ENCODE measurements at places on chromosomes 2 and 18.
A peak's percentile ranks its signal among the peaks of the same experiment; 100 is the strongest.

GRCh38 chr2:36516136-36516870, 81.7 kb downstream of the FEZ2 start:
- DNase-seq = peak; percentile 90

GRCh38 chr2:36497570-36498163, 100.3 kb downstream of the FEZ2 start:
- no peak for DNase-seq

DNA sequence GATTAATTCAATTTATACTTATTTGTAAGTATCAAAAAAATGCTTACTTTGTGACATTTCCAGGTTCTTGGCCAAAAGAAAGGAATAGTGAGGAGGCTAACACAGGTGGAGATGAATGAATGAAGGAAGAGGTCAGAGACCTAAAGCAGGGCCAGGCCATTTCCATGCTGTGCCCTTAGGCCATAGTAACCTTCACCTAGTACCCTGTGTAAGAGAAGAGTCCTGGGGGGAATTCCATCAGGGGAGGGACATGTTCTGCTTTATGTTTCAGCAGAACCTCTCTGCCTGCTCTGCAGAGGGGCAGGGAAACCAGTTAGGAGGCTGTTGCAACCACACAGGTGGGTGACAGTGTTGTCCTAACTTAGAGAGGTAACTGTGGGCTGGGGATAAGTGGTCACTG, 204.2 kb upstream of the CDH20 start:
- DNase-seq = no peak

DNA sequence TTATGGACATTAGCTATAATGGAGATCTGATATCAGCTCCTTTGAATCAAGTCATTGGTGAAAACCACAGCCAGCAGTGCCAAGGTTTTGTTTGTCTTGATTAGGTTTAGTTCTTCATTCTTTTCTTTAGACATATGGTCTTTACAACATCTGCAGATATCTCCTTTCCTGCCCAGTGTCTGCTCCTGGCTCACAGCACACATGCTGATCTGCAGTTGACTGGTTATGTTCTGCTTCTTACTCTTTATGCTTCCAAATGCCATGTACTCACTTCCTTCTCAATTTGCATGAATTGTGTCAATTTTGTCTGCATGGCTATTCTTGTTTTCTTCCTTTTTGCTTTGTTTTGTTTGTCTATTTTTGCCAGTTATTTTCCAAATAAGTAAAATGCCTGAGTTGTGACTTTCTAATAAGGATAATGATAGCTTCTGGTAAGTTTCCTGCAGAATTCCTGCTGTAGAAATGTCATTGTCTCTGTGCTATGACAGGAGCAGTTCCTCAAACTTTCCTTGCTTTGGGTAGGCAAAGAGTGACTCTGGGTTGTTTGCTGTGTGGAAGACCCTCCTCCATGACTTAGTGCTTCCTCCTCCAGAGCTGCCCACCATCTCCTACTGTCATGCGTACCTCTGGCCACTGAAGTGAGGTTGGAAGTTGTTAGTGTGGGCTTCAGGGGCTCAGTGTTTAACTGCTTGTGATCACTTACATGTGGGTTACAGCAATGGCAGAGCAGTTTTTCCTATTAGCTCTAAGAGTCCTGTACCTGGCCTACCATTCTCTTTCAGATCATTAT, 8.2 kb downstream of the ARHGAP25 start:
- DNase-seq = no peak

DNA sequence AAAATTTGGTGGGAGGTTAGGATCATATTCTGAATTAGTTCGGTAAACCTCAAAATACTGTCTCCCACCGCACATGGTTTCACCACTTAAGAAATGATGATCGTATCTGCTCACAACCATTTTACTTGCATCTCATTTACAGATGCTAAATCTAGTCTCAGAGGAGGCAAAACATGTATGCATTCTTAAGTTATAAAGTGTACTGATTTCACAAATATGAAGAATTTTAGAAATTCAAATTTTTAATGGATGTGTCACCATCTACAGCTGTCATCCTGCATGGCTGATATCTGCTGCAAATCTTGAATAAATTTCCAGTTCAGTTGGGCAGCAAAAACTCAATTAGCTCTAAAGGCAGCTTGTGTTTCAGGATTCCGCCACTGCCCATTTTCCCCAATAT, 243.3 kb upstream of the KCNJ3 start:
- DNase-seq = peak; percentile 56

DNA sequence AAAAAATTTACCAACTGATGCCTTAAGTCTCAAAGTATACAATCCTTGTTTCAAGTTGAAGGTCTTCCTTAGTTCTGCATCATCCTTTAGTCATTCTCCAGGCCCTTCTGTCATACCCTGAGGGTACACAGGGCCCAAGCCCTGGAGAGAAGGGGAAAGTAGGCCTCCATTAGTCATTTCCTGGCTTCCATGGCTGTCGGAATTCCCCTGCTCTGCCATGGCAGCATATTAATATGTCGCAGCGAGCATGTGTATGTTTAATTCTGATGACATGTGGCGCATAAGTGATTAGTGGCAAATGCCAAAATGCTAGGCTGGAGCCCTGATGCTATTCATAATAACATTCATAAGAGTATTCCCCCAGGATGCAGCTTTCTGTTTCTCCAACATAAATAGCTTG, 22.1 kb downstream of the GPR39 start:
- peak; percentile 94 for DNase-seq

DNA sequence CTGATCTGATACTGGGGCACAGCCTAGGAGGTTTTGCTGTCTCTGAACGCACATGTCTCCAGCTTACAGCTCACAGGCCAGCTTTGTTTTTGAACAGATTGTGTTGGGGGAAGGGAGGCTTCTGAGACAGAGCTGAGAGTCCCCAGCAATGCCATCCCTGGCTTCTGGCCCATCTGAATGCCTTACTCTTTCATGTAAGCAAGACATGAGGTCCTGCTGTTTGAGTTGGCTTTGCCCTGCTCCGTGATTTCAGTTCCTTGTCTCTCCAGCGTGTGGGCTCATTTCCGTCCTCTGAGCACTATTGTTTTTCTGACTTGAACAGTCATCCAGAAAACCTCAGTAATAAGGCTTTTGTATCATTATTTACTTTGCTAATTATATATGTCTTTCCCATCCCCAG, 194.9 kb upstream of the TNP1 start:
- peak; percentile 56 for DNase-seq

DNA sequence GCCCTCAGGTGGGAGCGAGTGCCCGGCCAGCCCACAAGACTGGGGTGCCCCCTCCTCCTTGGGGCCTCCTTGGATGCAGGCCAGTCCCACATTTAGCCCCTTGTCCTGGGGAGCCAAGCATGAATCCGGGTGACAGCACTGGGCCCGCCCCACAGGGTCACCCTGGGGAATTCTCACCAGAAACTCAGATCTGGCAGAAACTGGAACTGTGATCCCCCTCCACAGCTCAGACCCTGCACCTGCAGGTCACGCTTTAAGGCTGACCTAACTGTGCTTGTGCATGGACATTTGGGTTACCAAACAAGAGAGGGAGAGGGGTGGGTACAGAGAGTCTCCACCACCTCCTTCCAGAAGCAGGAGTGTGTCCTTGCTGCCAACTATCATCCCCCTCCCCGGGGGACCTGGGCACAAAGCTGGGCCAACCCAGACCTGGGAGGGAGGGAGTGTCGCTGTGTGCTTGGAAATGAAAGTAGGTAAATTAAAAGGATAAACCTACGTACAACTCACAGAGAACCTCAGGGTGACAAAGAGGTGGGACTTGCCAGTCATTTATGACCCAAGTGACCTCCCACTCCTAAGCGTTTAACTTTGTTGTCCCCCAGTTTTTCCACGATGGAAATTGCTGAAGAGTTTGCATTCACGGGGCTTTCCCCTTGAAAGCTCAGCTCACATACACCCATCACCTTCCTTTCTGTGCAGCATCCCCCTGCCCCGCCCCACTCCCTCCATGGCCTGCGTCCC, 9.1 kb downstream of the ITM2C start:
- no peak for DNase-seq

GRCh38 chr2:226671141-226671676, 128.4 kb downstream of the IRS1 start:
- no peak for DNase-seq

DNA sequence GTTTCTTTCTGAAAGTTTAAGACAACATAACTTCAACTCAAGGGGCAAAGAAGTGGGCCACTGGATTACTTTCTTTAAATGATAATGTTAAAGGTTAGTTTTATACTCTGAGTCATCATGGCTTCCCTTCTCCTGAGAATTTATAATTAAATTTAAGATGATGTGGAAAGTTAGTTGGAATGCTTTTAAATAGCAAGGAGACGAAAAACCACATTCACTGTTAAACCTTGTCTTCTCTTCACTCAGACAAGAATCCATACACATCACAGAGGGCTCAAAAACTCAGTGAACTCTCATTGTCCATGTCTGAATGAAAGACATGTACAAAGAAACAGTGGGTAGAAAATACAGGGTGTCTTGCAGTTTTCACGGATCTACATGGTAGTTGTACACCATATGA, 65.6 kb downstream of the COL5A2 start:
- DNase-seq = peak; percentile 70

DNA sequence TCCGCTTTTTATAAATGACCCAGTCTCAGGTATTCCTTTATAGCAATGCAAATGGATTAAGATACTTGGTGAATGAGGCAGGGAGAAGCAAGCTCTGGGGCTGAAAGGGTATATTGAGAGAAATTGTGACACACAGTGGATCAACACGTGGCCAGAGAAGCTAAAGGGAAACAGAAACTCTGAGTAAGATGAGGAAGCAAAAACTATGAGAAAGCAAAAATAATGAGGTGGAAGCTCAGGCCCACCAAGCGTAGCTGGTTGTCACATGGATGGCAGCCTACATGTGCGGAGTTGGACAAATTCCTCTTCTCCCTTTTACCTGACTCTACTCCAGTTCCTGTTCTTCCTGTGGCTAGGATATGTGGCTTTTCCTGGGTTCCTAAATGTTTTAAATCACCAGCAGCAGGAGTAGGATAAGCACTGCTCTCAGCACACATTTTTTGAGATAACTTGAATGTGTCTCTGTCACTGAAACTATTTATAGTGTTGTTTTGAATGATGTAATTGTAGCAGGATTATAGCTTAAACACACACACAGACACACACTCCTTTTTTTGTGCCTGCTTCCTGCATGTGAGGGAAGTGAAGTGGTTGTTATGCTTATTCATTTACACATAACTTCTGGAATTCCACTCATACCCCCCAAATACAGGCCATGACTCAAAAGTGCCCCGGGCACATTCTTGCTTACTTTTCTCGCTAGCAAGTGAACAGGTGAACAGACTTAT, 30.1 kb upstream of the EPC2 start:
- peak; percentile 48 for DNase-seq

GRCh38 chr2:100391735-100392515, 25.5 kb downstream of the CHST10 start:
- DNase-seq = no peak

DNA sequence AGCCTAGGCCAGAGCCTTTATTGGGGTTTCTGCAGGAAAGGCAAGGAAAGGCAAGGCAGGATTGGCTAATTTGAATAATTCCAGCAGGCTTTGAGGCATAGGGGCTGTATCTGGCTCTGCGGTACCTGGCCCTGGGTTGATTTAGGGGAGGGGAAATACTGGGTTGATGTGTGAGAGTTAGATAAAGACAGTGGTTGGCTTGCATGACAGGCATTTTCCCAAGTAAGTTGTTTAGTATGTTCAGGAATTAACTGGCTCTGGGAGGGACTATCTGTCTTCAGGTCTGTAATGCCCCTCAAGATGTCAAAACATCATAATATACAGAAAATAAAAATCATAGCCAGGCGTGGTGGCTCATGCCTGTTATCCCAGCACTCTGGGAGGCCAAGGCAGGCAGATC, 98.7 kb downstream of the UBR3 start:
- DNase-seq = no peak

DNA sequence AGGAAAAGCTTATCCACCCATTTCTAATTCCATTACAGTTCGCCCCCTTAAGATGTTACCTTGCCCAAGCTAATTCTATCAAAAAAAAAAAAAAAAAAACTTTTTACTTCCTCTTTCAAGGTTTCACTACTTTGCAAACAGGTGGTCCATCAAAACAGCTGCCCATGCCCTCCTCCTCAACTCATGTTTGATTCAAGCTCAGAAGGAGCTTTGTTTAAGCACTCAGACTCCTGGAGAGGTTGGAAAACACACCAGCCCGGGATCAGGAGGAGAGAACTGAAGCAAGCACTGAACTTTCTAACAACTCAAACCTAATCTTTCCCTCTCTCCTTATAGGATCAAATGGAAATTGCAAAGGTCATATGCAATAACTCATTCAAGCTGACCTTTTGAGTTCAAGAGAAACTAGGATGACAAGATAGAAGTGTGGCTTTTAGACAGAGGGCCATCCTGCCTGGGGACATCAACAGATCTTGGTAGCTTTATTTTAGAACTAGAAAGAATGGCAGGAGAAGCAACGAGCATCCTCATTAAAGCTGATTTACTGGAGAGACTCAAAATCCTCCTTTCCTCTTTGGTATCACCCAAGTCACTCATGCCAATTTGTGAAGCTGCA, 28.3 kb upstream of the FZD7 start:
- no peak for DNase-seq

- DNase-seq = peak; percentile 98
Measured at GRCh38 chr2:238728330-238729260, 119.3 kb upstream of the TWIST2 start.

- DNase-seq = no peak
Measured at GRCh38 chr2:74448771-74449170, 6.1 kb upstream of the INO80B start.

DNA sequence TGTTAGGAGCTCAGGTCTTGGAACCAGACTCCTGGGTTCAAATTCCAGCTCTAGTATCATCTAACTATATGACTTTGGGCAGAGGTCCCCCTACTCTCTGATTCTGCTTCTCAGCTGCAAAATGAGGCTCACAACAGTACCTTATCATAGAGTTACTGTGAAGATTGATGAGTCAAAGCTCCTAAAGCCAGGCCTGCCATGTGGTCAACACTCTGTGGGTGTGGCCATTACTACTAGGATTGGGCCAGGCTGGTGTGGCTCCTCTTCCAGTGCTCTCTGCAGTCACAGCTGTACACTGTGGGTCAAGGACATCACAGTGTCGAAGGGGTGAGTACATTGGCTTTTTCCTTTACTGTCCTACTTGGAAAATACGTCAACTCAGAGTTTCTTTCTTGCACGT, 22.6 kb downstream of the CAPN13 start:
- no peak for DNase-seq

DNA sequence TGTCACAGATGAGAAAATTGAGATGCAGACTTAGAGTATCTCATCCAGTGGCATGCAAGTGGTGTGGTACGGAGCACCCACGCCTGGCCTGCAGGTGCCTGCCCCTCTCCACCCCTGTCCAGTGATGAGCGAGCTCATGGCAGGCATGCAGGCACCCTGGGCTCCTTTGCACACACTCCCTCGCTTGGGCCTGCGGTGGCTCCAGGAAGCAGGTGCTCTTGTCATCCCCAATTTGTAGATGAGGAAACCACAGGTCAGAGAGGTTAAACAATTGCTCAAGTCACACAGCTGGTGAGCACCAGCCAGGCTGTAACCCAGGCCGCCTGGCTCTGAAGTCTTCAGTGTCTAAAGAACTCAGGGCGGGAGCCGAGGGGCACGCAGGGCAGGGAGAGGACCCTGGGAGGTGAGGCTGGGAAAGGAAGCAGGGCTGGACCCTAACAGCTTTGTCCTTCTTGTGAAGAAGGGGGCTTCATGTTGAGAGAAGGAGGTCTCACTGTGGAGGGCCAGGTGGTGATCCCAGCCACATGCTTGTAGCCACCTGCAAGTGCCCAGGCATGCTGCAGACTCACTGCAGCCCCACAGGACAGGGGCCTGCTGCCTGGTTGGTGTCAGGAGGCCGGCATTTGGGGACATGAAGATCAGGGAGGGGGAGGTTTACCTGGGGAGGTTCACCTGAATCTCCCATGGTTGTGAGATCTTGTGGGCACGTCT, 166.2 kb downstream of the SH3RF3 start:
- no peak for DNase-seq

- no peak for DNase-seq
Measured at GRCh38 chr2:205119136-205119535, 563.2 kb upstream of the NRP2 start.

All from fibroblast of skin of right biceps (primary cell).